ENCODE measurements at places on chromosomes 3 and 15. TPM values are rescaled to one million over a fixed set of nuclear protein-coding genes. Genes with fewer than 3 reads are reported as not detected.
A peak's percentile ranks its signal among the peaks of the same experiment; 100 is the strongest.

DNA sequence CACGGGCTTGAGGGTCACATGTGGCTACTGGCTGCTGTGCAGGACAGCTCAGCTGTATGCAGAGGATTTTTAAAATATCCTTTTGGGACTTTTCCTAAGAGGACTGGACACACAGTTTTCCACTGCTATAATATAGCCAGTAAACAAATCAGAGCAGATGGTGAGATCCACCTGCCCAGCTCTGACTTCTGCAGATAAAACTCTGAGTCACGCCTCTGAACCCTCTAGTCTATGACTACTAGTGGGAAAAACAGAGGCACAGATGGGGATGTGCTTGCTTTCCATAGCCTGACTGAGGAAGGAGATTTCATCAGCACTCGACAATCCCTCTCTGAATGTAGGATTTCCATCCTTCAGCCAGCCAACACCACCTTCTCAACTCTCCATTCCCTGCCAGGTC, 45.1 kb downstream of the COLQ start:
- no peak for DNase-seq

DNA sequence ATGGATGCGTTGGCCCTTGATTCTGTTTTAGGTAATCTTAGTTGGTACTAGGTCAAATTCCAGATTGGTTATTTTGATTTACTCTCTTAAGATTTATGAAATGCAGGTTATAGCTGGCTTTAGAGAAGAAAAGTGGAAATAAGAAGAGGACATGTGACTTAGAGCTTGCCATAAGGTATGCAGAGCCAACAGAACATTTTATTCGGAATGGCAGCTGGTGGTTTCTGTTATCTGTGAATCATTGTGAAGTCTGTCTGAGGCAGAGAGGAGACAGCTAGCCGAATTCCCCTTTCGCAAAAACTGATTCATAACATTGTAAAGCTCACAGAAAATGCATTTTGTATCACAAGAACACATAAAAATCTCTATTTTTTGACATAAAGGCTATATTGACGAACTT, 82.1 kb downstream of the FILIP1L start:
- DNase-seq: no peak

The ZNF620 gene
- 10.4 TPM for polyA plus RNA-seq

The XCR1 gene
- polyA plus RNA-seq: 0.49 TPM

GRCh38 chr3:150344079-150344759, 63.9 kb upstream of the TSC22D2 start:
- no peak for DNase-seq

DNA sequence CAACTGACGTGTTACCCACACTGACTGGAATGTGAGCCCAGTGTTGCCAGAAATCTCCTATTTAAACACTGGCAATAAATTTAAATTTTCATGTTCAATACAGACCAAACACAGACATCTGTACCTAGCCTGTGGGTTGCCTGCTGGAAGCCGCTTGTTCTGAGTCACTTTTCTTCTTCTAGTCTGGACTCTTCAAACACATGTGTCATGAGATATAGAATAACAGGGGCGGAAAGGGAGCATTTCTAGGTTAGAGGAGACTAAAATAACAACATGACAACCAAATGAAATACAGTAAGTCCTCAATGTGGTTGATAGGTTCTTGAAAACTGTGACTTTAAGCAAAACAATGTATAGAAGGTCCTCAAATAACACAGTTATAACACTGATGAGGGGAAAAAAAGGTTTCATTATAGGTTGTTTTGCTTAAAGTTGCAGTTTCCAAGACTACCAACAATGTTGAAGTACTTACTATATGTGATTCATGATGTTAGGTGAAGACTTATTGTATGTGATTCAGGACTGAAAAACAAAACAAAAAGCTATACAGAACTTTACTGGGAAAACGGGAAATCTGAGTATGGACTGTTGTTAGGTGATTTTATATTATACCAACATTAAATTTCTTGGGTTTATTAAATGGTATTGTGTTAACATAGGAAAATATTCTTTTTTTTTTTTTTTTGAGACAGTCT, 63.1 kb downstream of the PRKAR2A start:
- DNase-seq: no peak

The CISH gene
- polyA plus RNA-seq: 40.4 TPM

The MITF gene
- polyA plus RNA-seq: 45.4 TPM

- DNase-seq: no peak
Observed at GRCh38 chr15:69719527-69720240, 267.1 kb downstream of the RPLP1 start.

- DNase-seq: no peak
Observed at GRCh38 chr15:73442968-73443367, at the start of gene REC114. Gene REC114, plus strand, starts transcription at chr15:73443164. Its CDS starts 22 bp downstream, at chr15:73443186.

GRCh38 chr15:71804226-71804625, 6.1 kb upstream of the NR2E3 start:
- no peak for DNase-seq

The THRB gene
- 31.3 TPM for polyA plus RNA-seq

The ZBBX gene
- 5.6 TPM for polyA plus RNA-seq

The SSUH2 gene
- 4.0 TPM for polyA plus RNA-seq

- DNase-seq: no peak
Observed at GRCh38 chr3:78825858-78826215, 942.0 kb downstream of the ROBO1 start.

DNA sequence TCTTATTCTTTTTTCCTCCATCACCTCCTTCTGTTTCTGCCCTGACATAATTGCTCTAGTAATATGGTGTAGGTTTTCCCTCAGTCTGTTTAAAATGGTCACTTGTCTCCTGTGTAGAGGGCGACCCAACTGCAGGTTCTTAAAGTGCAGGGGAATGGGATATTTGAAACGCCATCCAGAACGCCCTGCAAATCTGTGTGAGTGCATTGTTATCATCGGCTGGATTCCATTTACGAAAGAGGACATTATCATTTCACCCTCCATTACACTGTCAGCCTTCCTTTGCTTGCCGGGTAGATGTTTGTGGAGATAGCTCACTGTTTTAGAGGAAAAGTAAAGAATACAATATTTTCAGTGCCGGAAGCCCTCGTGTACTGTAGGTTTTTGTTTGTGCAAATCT, 354.0 kb downstream of the LRTM1 start:
- DNase-seq: no peak

- DNase-seq: peak; percentile 26
Observed at GRCh38 chr3:41199866-41200668, 762 bp downstream of the CTNNB1 start.

- DNase-seq: peak; percentile 36
Observed at GRCh38 chr15:89206908-89207331, 14.5 kb downstream of the RLBP1 start.

DNA sequence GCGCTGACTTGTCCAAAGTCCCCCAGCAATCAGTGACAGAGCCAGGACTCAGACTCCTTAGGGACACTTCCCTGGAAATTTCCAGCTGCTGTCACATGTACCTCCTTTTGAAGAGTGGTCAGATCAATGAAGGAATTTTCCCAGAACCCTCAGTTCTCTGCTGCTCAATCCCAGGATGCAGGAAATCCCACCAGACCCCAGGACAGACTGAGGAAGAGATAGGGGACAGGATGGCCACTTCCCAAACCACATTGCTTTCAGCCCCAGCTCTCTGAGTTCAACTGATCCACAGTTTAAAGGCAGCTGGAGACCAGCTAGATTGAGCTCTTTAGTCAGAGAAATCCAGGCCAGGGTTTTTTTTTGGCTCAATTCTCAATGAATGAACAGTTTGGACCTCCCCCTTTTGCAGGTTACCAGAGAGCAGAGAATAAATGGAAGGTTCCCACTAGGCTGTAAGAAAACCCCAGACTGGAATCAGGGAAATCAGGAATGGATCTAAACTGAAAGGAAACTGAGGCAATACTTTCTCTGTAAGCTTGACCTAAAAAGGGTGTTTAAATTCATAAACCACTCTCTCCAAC, 1.5 kb downstream of the CYP1A1 start:
- DNase-seq: no peak

- no peak for DNase-seq
Observed at GRCh38 chr15:43702174-43702573, 8.5 kb downstream of the CKMT1A start.

DNA sequence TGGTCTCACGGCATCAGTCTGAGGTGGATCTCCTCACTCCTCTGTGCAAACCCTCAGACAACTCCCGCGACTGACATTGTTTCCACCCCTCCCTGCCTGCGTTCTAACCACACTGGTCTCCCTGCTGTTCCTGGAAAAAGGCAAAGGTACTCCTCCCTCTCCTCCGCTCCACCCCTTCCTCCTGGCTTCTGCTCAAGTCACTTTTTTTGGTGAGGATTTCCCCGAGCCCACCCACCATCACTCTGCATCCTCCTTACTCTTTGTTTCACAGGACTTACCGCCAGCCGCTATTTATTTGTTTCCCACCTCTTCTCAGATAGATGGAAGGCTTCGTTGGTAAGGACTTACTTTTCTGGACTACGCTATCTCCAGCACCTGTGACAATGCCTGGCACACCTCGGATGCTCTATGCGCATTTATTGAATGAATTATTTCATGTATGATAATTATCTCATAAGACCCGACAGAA, 25.6 kb downstream of the PRR23E start:
- no peak for DNase-seq

DNA sequence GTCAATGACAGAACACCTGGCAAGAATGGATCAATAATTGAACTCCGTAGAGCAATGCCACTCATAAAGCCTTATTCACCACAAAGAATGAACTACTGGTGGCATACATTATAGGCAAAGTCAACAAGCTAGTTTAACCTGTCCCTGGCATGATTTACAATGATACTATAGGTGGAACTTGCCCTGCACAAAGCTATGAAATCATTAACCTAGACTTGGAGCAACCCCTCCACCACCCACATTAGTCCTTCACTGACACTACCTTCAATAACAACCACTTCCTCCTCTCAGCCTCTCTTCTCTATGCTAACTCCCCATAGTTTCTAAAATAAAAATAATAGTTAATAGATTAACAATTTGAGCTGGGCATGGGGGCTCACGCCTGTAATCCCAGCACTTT, 54.4 kb downstream of the ACAP2 start:
- no peak for DNase-seq

The LTF gene
- polyA plus RNA-seq: 3.0 TPM

- DNase-seq: no peak
Observed at GRCh38 chr3:34202975-34203374, 404.5 kb downstream of the PDCD6IP start.

The KCNH8 gene
- 1.00 TPM for polyA plus RNA-seq

DNA sequence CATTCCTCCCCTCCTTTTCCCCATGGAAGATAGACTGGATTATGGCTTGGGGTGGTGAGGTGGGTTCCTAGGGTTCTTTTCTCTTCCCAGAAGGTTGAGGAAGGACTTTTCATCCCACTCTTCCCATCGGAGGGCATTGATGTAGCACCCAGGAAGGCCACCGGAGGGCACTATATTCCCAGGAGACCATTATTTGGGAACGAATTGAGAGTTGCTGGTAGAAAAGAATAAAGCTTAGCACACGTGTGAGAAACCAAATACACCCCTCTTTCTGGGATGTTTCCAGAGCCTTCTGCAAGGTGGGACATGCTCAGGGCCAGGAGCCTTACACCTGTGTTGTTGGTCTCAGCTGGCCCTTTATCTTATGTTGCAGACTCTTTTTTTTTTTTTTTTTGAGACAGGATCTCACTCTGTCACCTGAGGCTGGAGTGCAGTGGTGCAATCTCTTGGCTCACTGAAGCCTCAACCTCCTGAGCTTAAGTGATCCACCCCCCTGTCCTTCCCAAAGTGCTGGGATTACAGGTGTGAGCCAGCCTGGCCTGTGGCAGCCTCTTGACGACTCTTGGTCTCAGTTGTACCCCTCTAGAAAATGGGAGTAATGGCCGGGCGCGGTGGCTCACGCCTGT, 6.3 kb upstream of the CDC25A start:
- DNase-seq: no peak

DNA sequence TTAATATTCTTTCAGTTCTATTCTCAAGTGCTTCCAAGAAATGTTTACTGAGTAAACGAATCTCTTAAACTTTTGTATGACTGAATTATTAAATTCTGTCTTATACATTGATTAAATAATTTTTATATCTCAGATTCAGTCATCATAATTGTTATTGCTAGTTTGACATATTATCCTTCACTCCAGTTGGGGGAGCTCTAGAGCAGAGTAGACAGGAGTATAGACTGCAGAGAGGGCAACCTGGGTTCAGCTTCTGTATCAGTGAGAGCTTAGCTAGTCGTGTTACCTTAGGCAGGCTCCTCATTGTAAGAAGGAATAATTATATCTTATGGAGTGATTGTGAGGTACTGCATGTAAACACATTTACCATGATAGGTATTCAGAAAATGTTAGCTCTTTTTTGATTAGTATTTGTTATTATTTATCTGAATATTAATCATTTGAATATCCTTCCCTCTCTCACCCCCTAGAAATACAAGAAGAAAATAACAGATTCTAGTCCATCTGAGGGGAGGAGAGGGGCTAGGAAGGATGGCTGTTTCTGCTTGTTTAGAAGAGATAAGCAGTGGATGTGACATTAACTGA, 31.0 kb upstream of the ZCWPW2 start:
- no peak for DNase-seq

- no peak for DNase-seq
Observed at GRCh38 chr3:11272906-11273574, 843 bp downstream of the ATG7 start.

The LIPC gene
- polyA plus RNA-seq: 13.1 TPM

The DUOX1 gene
- polyA plus RNA-seq: 2.4 TPM

GRCh38 chr3:9622438-9622837, 26.9 kb upstream of the MTMR14 start:
- no peak for DNase-seq

- DNase-seq: no peak
Observed at GRCh38 chr3:30342318-30343060, 263.9 kb upstream of the TGFBR2 start.

DNA sequence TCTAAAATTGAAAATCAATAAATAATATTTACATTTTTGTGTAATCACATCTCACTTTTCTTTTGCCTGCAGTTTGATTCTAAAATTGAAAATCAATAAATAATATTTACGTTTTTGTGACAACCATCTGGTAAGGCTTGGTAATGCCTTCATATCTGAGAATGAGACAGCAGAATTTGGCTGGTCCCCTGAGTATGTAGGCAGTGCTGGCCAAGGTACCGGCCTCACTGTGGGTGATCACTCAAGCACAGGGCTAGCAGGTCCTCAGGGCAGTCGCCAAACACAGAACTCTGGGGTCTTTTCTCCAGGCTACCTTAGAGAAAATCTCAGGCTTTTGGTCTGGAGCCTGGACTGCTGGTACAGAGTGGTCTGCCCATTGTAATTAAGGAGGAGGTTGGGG, 26.2 kb downstream of the RTP3 start:
- no peak for DNase-seq

- DNase-seq: no peak
Observed at GRCh38 chr15:71791975-71792374, 18.4 kb upstream of the NR2E3 start.

The TEX55 gene
- not detected for polyA plus RNA-seq

The NOX5 gene
- 0.53 TPM for polyA plus RNA-seq

- no peak for DNase-seq
Observed at GRCh38 chr3:86104154-86104553, 886.8 kb downstream of the VGLL3 start.

All from right renal pelvis (tissue), 4 donors.